ENCODE measurements at places on chromosomes 5 and 9.

- DNase-seq = no peak
Observed at GRCh38 chr5:4901924-4902323, 238.2 kb upstream of the ADAMTS16 start.

DNA sequence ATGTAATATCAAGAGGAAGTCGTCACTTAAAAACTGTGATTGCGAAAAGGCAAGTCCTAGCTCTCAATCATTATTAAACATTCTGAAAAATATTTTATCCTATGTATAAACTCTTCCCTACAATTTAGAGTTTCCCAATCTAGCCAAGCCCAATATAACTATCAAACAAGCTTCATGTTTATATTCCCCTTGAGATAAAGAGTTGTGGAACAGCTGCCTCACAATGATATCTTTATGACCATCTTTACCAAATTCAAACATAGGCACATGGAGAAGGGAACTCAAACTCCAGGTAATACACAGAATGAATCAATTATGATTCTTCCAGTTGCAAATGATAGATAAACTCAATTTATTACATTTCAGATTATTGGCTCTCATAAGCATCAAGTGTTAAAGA, 1468.7 kb downstream of the EFNA5 start:
- DNase-seq = no peak

- DNase-seq = no peak
Observed at GRCh38 chr5:112419164-112419985, at the start of gene EPB41L4A. EPB41L4A (minus strand) TSS chr5:112419277; CDS start chr5:112419039, 238 bp downstream.

- no peak for DNase-seq
Observed at GRCh38 chr5:851553-851952, 767 bp upstream of the ZDHHC11 start.

DNA sequence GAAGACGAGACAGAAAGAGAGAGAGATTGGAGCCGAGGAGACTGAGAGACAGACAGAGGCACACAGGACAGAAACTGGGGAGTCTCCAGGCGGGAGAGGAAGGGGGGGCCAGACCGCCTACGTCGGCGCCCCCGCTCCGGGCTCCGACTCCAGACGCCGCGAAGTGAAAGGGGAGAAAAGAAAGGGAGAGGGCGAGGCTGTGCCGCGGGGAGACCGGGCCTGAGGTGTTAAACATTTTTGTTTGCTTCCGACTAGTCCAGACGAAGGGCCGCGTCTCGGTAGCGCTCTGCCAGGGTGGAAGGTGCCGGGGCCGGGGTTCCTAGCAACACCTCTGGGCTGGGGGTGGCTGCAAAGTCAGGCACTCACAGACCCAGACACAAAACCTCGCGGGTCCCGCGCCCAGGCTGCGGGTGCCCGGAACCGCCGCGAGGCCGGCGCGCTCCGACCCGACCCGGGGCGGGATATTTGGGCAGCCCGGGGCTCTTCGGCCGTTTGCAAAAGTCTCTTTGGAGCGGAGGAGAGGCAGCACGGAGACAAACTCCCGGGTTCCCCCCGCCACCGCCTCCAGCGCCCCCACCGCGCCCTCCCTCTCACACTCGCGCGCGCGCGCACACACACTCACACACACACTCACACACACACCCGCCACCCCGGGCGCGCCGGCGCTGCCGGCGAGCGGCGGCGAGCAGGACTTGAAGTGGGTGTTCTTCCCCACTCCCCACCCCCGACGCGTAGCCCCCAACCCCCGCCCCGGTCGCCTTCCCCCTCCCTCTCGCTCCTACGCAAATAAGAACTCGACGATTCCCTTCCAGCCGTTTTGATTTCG, 626 bp upstream of the FST start:
- DNase-seq = no peak

- DNase-seq = no peak
Observed at GRCh38 chr5:111636736-111637135, 120.3 kb downstream of the NREP start.

DNA sequence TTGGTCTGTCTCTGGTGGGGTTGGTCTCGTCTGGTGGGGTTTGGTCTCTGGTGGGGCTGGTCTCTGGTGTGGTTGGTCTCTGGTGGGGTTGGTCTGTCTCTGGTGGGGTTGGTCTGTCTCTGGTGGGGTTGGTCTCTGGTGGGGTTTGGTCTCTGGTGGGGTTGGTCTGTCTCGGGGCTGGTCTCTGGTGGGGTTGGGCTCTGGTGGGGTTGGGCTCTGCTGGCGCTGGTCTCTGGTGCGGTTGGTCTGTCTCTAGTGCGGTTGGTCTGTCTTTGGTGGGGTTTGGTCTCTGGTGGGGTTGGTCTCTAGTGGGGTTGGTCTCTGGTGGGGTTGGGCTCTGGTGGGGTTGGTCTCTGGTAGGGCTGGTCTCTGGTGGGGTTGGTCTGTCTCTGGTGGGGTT, 16.3 kb upstream of the CD74 start:
- no peak for DNase-seq

GRCh38 chr5:63125862-63126261, 547.2 kb downstream of the LRRC70 start:
- no peak for DNase-seq

GRCh38 chr5:113330533-113331208, 104.1 kb downstream of the TSSK1B start:
- no peak for DNase-seq

Data from CD14-positive monocyte (primary cell).